ENCODE measurements at places on chromosomes 16 and 17. TPM values are rescaled to one million over a fixed set of nuclear protein-coding genes. Genes with fewer than 3 reads are reported as not detected.

DLG4 gene
- total RNA-seq, result 10.1 TPM

DNA sequence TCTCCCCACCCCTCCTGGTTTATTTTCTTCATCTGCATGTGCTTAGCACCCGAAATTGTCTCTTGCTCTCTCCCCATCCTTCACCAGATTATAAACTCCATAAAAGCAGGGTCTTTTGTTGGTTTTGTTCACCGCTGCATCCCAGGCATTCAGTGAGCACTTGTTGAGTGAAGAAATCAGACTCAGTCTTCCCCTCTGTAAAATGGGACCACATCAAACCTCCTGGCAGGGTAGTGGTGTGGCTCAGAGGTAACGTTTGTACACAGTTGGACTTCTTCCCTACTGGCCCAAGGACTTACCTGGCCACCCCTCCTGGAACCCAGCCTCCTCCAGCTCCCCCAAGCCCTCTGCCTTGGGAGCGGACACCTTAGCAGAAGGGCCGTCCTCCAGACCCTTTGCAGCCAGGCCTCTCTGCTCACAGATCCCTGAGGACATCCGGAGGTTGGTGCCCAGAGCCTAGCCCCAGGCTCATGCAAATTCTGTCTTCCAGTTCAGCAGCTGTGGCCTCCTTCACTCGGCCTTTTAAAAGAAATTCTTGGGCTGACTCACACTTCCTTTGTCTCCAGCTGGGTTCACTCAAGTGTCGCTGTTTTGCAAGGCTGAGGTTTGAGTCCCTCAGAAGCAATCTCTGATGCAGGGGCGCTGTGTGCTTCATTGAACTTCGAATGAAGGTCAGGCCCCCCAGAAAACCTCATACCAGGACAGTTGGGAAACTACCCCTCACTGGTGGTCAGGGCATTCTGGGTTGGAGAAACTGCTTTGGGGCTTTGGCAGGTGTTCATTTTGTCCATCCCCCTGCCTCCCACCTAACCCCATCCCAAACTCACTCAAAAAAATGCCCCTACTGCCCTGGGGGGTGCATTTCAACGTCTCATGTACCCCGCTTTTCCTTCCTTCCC lies 16.8 kb upstream of the RMI2 start:
- H3K27me3 ChIP-seq, result no peaks in the 10 kb centered on the region
- no peaks in the 10 kb centered on the region for H3K36me3 ChIP-seq
- H3K27ac ChIP-seq, result peak overlapping the region; percentile 34

DNA sequence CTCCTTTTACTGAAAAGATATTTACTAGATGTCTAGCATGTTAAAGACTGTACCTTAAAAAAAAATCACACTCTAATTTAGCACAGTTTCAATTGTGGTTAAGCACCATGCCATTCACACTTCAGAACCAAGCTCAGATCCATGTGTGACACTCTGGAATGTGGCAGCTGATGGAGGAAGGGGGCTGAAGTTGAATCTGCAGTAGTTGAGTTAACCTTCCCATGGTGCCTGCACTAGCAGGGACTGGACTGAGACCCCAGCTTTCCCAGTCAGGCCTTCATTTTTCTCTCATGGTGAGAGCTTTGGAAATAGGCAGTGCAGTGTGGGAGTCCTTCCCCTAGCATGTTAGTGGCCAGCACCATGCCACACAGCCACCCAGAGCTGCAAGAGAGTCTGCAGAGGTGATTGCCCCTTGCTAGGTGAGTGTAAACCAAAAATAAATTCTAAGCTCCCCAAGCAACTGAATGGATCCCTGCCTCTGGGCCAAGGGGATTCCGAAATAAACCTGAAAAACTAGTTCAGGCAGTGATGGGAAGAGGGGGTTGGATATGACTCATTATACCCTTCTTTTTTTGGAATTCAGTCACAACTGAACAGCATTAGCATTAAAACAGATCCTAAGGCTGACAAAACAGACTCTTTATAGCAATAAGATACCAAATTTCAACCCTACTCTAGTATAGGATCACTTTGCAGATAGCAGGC lies 208.5 kb downstream of the WWOX start:
- H3K4me1 ChIP-seq, result no peaks in the 10 kb centered on the region
- no peak overlapping the region for H3K4me3 ChIP-seq
- no peaks in the 10 kb centered on the region for H3K36me3 ChIP-seq
- no peaks in the 10 kb centered on the region for H3K27me3 ChIP-seq
- no peak overlapping the region for H3K27ac ChIP-seq
- no peak for DNase-seq

SLC35G3 gene
- not detected for total RNA-seq

DNA sequence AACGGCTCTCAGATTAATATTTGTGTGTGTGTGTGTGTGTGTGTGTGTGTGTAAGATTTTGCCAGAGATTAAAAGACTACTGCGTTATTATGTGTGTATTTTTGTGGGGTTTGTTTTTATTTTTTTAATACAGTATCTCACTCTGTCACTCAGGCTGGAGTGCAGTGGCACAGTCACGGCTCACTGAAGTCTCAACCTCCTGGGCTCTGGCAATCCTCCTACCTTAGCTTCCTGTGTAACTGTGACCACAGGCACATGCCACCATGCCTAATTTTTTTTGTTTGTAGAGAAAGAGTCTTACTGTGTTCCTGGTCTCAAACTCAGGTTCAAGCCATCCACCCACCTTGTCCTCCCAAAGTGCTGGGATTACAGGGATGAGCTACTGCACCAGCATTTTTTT lies 87.2 kb downstream of the CYB561 start:
- H3K27ac ChIP-seq, result peak overlapping the region; percentile 85
- no peak overlapping the region for H3K4me3 ChIP-seq
- DNase-seq, result no peak
- peaks cover 49% of the 10 kb centered on the region for H3K4me1 ChIP-seq
- peaks cover 4% of the 10 kb centered on the region for H3K36me3 ChIP-seq
- H3K27me3 ChIP-seq, result no peaks in the 10 kb centered on the region

ESRP2 gene
- under 0.01 TPM for total RNA-seq

- peak overlapping the region; percentile 79 for H3K27ac ChIP-seq
- H3K27me3 ChIP-seq, result no peaks in the 10 kb centered on the region
- DNase-seq, result no peak
- peaks cover 16% of the 10 kb centered on the region for H3K36me3 ChIP-seq
- H3K4me3 ChIP-seq, result peak overlapping the region; percentile 93
Measured at GRCh38 chr16:22373662-22374310, 633 bp downstream of the CDR2 start.

- peaks cover 3% of the 10 kb centered on the region for H3K4me1 ChIP-seq
- H3K36me3 ChIP-seq, result no peaks in the 10 kb centered on the region
- H3K27me3 ChIP-seq, result no peaks in the 10 kb centered on the region
- no peak overlapping the region for H3K4me3 ChIP-seq
Measured at GRCh38 chr17:29384901-29385300, 5.3 kb upstream of the TAOK1 start.
